ENCODE measurements at places on chromosomes 7 and 10.

GRCh38 chr10:108393089-108393488, 1228.6 kb upstream of the SORCS1 start:
- no peak for DNase-seq

DNA sequence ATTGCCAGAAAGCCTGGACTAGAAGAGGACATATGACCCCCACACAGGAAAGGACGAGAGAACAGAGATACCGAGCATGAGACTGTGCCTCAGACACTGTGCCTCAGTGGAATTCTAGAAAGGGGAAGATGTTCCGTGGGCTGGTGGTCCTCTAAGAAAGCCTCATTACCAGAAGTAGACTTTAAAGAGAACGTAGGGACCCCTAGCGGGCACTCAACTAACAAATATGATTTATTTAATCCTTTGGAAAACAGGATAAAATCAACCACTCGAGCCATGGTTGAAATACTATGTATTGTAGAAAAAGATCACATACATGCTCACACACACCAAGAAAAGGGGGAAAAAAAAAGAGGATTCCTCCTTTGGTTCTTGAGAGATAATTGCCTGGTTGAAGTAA, 701.2 kb upstream of the SORCS1 start:
- DNase-seq = no peak

GRCh38 chr10:57948796-57949195, 318.9 kb downstream of the IPMK start:
- no peak for DNase-seq

DNA sequence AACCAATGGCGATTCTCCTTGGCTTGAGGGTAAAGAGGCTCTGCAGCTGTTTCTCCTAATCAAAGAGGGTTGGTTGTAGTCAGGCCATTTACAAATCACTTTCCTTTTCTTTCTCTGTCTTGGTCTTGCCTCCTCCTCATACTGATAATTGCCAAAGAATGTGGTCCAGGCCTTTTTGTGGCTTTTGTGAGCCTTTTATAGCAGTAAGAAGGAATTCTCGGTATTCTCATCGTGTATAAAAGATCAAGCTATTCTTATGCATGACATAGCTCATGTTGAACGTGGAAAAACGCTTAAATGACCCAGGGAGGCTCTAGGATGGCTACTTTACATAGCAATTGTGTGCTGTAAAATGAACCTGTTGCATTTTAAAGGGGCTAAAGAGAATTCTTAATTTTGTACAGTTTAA, 62.6 kb downstream of the RBM20 start:
- no peak for DNase-seq

GRCh38 chr7:22137466-22137865, 191.8 kb upstream of the CDCA7L start:
- no peak for DNase-seq

DNA sequence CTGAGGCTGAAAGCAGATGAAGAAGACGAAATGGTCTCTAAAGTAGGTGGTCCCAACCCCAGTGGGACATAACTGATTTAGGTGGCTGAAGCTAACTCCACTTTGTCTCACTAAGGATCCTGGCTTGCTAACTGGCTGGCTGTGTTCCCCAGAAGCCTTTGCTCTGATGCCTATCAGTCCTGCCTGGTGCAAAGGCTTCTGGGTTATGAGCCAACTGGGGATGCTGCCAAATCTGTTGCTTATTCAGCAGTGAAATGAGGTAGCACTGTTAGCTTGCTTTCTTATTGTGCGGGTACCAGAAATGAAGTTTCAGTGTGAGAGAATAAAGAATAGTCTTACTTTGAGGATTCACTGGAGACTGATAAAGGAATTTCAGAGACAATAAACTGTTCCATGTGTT, 18.1 kb downstream of the PRKG1 start:
- no peak for DNase-seq

DNA sequence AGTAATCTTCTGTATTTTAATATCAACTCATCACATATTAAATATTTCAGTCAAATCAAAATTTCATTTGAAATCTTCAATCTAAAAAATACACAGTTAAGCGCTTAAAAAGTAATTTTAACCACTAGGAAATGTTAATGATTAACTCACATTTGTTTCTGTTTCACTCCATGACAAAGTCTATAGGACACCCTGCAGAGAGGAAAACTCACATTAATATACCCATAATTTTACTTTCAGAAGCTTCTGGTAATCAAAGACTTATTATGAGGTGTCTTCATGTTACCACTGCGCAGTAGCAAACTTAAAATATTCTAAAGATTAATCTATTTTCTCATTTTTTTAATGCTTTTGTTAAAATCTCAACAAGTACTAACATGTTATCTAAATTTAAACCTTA, 41.0 kb upstream of the ZNF518A start:
- DNase-seq = no peak

DNA sequence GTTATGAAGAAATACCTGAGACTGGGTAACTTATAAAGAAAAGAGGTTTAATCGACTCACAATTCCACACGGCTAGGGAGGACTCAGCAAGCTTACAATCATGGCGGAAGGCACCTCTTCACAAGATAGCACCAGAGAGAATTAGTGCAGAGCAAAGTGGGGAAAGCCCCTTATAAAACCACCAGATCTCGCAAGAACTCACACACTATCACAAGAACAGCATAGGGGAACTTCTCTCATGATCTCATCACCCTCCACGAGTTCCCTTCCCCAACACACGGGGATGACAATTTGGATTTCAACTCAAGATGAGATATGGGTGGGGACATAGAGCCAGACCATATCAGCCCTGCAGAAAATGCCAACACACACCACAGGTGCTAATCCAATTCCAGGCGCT, 218.7 kb downstream of the PARD3 start:
- DNase-seq = no peak

- no peak for DNase-seq
These were observed 48.1 kb downstream of the FAM13C start for GRCh38 chr10:59314268-59314667.

- DNase-seq = no peak
These were observed 55.2 kb downstream of the TACC2 start for GRCh38 chr10:122044045-122044661.

GRCh38 chr10:55058800-55059199, 257.8 kb upstream of the PCDH15 start:
- DNase-seq = no peak

GRCh38 chr7:88758381-88759229, 895 bp upstream of the ZNF804B start:
- no peak for DNase-seq

- no peak for DNase-seq
These were observed 321.8 kb downstream of the ZNF248 start for GRCh38 chr10:37535459-37536246.

- no peak for DNase-seq
These were observed at the start of gene INSYN2A for GRCh38 chr10:127196282-127197153. Gene INSYN2A (minus strand): TSS chr10:127196591. CDS start chr10:127176395, 20,196 bp downstream.

- no peak for DNase-seq
These were observed 61.3 kb downstream of the COL13A1 start for GRCh38 chr10:69862882-69863530.

- no peak for DNase-seq
These were observed 75.4 kb downstream of the RABGEF1 start for GRCh38 chr7:66815951-66816350.

DNA sequence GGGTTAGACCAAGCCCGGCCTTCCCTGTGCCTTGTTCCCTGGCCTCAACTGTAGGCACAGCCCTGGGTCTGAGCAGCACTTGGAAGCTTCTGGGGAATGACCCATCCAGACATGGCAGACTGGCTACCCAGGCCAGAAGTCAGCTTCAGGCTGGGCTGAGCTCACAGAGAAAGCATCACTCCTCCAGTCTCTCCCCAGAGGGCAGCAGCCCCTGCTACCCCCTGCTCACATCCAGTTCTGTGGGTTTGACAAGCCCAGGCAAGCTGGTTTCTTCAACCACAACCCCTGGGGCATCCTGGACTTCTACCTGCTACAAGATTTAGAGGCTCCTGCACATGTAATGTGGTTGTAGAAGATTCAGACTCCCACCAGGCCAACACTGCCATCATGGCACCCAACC, 9.0 kb downstream of the C10orf71 start:
- DNase-seq = no peak

GRCh38 chr10:124826262-124826661, 24.6 kb downstream of the ABRAXAS2 start:
- no peak for DNase-seq

- DNase-seq = no peak
These were observed 534.7 kb downstream of the NRG3 start for GRCh38 chr10:82409671-82410070.

GRCh38 chr10:85619832-85620231, 746.8 kb downstream of the GRID1 start:
- DNase-seq = no peak

- no peak for DNase-seq
These were observed 191.2 kb downstream of the ADAM12 start for GRCh38 chr10:126197036-126197543.

GRCh38 chr7:42722198-42722597, 189.7 kb downstream of the C7orf25 start:
- no peak for DNase-seq

DNA sequence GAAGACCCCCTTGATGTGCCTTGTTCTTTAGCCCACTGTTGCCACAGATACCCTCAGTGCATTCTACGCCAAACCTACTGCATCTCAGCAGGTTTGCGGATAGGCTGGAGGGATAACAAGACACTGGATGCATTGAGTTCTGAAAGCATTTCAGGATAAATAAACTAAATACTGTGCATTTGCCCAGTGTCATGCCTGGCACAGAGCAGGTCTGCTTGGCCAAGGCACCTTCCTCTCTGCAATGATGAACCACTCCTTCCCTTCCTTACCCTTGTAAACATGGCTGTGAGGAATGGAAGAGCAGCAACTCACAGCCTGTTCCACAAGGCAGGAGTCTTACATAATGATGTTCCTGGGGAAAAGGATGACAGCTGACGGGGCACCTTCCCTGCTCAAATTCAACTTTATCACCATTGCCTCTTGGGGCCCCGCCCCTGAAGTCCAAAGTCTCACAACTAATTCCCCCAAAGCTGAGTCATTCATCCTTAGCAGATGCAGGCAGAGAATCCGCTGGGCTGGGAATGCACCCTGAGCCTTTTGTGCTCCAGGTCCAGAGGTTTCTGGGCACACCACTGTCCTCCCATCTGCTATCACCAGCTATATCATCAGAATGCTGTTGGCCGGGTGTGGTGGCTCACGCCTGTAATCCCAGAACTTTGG, 11.6 kb downstream of the DDX56 start:
- no peak for DNase-seq

DNA sequence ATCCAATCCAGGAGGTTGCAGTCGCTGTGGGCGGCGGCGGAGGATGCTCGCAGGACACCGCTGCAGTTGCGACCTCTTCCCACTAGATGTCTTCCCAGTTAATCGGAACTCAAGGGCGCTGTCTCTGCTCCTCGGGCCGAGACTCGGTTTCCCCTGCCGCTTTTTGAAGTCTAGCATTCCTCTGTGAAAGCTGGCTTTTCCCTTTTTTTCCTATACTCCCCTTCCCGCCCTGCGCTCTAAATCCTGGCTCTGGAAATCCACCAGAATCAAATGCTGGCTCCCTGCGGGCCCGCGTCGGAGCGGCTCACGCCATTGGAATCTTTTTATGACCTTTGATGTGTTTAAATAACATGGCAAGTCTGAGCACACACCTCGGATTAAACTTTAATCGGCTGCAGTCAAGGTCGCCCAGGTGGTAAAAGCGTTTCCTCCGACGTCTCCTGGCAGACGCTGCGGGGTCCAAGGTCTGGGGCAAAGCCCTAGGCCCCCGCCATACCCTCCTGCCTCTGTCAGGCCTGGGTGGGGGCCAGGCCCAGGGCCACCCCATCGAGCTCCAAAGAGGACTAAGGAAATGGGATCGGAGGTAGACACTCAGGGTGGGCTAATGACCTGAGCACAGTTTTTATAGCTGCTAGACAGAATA, 10.7 kb upstream of the HOXA13 start:
- no peak for DNase-seq

GRCh38 chr10:12703126-12703525, 298.4 kb downstream of the CCDC3 start:
- no peak for DNase-seq

DNA sequence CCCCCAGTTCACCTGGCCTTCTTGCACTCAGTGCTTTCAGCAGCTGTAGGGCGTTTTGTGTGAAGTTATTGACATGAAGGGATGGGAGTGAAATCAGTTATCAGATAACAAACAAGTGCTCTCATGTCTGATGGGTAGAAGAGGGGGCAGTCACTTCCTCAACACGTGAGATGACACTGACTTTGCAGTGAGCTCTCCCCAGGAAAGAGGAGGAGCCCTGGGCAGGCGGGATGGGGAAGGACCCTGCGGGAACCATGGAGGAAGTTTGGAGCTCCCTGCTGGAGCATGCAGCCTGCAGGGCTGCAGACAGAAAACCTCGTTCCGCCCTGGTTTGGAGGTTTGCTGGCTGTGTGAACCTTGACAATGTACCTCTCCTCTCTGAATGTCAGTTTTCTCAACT, 38.7 kb downstream of the GPR26 start:
- DNase-seq = no peak

- no peak for DNase-seq
These were observed 149.7 kb downstream of the CELF2 start for GRCh38 chr10:11167233-11167966.

- no peak for DNase-seq
These were observed 140.5 kb downstream of the PKD1L1 start for GRCh38 chr7:47807756-47808155.

GRCh38 chr7:46839651-46840050, 742.3 kb downstream of the TNS3 start:
- DNase-seq = no peak

- no peak for DNase-seq
These were observed 16.7 kb upstream of the C10orf90 start for GRCh38 chr10:126687121-126687606.

DNA sequence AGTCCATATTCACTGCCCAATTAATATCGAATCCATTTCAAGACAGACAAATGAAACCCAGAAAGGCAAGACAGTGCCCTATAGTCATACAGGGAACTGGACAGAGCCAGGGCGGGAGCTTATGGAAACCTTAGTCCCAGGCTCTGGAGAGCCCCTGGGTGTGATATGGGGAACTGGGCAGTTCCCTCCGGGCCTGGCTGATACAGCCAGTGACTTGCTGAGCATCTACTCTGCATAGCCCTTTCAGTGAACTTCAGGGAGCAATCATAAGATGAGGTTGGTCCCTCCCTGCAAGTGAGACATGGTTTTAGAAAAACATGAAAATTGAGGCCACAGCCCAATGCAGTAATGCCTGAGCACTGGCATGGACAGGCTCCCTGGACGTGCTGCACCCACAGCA, 241.9 kb downstream of the GRID1 start:
- no peak for DNase-seq

DNA sequence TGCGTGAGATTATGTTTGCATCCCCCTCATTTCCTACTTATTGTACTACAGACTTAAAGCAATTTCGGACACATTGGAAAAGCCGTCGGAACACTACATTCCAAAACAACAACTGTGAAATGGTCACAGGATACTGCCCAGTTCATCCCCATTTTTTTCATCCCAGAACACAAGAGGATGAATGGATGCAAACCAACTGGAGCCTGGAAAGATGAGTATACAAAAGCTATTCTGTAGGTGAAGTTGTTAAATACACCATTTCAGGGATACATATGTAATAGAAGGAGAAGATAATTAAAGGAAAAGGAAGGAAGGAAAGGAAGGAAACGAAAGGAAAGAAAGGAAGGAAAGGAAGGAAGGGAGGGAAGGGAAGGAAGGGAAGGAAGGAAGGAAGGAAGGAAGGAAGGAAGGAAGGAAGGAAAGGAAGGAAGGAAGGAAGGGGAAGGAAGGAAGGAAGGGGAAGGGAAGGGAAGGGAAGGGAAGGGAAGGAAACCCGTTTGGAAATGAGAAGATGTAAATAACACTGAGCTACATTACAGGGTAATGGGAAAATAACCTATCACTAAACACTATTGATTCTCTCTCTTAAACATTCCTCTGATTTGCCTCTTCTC, 48.6 kb upstream of the C7orf33 start:
- no peak for DNase-seq
